Brain microvascular endothelial cell (primary cell): ENCODE measurements at places on chromosomes 1 and 21.

DNA sequence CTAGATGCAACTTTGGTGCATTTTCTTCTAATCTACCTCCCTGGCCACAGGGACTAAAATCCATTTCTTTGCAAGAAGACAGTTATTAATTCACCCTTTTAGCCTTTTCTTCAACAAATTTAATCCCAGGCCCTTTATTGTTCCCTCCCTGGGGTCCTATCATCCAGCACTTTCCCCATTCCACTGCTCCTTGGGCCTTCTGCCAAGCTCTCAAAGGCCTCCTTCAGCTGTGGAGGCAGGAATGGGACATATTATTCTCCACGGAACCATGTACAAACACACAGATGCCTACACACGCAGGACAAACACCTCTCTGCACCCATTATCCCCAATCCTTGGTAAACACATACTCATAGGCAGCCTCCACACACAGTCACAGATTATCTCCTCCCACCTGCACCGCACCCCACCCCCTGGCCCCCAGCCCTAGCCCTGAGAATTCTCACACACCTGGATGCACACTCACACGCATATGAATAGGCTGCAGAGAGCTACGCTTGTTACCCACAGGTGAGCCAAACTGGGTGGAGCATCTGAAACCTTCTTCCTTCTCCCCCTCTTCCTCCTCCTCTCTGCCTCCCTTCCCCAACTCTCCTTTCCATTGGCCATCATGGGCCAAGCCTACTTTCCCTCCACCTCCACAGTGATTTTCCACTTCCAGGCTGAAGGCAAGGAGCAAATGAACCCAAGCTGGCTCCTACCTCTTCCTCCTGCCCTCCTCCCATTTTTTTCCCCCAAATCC is 11.7 kb downstream of the TAGLN2 start:
- no peak for DNase-seq

GRCh38 chr1:12124693-12125421 is 41.9 kb upstream of the TNFRSF1B start:
- DNase-seq = peak; percentile 57

DNA sequence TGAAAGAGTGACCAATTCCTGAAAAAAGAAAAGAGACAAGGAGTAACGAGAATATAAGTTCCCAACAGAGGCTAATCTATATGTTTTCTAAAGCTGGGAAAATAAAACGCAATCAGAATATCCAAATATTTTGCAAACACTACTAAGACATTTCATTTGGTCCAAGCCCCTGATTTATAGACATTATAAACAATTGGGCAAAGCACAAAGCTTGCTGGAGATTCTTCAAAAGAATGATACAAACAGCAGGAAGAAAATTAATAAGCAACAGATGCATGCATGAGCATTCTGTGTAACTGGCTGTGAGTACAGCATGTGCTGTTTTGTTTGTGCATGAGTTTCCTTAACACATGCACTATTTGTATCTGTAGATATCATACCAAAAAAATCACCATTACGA is 552.9 kb downstream of the LTN1 start:
- DNase-seq = no peak

- DNase-seq = no peak
These were observed 621.9 kb downstream of the NPHP4 start for GRCh38 chr1:5370311-5370710.

DNA sequence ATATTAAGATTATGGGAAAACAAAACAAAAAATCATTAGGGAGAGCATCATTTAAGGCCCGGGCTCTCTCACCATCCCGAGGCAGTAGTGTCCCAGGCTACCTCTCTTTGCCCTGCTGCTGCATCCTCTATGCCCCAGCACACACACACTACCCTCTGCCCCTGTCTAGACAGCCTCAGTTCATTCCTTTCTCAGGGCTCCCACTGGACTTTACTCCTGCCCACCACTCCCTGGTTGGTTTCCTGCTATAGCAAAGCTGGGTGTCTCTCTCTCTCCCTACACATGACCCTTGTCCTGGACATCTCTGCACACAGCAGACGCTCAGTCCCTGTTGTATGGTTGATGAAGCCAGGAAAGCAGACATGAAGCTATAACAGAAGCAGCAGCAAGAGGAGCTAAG is 30.7 kb downstream of the GNG12 start:
- no peak for DNase-seq

DNA sequence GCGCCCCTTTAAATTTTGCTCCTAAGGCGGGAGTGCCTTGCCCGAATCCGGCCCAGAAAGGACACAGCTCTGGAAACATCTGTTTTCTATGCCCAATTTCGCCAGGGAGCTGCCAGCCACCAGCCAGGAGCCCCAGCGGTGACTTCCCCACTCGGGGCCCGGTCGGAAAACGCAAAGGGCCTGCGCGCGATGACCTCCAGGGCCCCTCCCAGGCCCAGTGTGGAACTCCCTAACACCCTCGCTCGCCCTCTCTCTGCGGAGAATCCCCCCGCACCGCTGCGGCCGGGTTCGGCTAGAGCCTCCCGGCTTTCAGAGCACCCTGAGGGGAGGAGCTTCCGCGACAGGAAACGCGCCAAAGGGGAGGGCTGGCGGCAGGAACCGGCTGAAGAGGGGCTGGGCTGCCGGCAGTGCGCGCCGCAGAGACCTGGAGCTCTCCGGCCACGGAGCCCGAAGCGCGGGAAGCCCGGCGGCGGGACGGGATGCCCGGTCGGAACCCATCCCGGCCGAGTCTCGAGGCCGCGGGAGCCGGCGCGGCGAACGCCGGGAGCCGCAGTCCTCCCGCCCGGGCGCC is 505 bp downstream of the CLSPN start:
- peak; percentile 77 for DNase-seq

- DNase-seq = no peak
These were observed 119.5 kb downstream of the XCL2 start for GRCh38 chr1:168424281-168424680.

GRCh38 chr1:107442551-107442950 is 301.7 kb downstream of the NTNG1 start:
- no peak for DNase-seq

GRCh38 chr1:37035796-37036666 is 1.7 kb upstream of the GRIK3 start:
- no peak for DNase-seq

- no peak for DNase-seq
These were observed 1232.1 kb downstream of the MRPL39 start for GRCh38 chr21:24375201-24375600.

DNA sequence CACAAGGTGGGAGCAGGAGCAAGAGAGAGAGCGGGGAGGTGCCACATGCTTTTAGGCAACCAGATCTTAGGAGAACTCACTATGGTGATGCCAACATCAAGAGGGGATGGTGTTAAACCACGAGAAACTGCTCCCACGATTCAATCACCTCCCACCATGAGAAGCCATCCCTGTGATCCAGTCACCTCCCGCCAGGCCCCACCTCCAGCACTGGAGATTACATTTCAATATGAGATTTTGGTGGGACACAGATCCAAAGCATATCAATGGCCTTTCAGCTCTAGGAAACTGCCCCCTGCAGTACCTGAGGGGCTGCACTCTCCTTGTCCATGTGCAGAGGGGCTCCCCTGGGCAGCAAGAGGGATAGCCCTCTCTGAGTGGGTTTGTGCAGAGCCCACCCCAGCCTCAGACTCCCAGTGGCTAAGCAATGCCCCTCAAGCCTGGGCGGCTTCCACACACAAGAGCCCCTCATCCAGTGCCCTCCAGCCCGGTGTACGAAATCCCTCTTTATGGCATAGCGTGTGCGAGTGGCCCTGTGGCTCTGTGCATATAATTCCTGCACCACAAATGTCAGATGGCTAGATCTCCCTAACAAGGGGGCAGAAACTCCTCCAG is 15.5 kb upstream of the PRDM16 start:
- no peak for DNase-seq

DNA sequence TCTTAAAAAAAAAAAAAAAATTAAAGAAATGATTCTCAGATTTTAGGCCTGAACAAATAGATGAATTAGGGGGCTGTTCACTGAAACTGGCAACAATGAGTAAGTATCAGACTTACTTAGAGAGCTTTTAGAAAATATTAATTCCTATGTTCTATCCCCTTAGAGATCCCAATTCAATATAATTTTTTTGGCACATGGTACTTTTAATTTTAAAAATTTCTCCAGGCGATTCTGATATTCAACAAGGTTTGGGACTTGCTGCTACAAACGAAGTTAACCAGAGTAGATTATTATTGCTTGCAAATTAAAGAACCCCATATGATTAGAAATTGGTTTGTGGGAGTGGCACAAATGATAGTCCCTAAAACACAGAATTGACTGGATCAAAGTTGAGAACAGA is 11.4 kb downstream of the SCMH1 start:
- no peak for DNase-seq

DNA sequence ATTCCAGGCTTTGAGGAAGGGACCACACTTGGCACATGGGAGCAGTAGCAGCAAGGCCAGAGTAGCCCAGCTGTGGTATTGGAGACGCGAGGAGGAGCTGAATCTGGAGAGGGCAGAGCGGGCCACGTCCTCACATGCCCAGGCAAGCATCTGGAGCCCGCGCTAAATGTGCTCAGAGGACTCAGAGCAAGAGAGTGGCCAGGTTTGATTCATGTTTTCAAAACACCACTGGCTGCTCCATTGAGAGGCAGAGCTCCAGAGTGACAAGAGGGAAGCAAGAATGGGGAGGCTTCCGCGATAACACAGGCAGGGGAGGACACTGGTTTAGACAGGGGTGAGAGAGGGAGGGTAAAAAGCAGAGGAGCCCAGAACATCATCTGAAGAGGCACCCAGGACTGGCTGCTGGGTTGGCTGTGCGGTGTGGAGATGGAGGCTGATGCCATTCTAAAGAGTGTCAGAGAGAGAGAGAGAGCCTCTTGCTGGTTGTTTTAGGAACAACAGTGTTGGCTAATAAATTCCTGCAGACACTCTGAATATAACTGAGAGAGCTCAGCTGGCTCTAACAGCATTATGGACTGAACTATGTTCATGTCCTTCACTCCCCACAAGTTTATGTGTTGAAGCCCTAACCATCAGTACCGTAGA is 32.3 kb downstream of the RCAN1 start:
- peak; percentile 47 for DNase-seq

GRCh38 chr1:12244585-12244984 is 14.8 kb downstream of the VPS13D start:
- no peak for DNase-seq

DNA sequence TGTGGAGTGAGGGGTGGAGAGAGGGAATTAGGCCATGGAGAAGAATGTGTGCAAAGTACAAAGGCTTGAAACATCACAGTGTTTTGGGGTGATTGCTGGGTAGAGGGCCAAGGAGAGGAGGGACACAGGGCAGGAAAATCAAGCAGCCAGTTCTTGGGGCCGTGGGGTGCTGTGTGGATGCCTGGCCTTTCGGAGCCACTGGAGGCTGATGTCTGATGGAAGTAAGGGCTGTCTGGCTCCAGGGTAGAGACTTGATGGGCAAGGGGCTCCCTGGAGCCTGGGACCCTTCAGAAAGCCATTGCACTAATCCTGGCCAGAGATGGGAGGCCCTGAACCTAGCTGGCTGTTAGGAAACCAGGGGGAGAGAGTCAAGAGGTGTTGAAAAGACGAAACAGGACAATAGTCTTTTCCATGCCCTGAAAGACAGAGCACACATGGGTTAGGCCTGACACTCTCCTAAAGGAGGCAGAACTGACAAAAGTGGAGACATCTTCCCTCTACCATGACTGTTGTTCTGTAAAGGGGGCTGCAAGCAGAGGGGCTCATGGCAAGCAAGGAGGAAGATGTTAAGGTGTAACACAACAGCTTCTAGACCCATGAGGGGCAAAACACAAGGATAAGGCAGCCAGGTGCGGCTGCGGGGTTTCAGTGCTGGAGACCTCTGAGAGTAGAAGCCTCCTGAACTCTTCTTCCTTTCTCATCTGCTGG is 21.0 kb downstream of the ATF3 start:
- no peak for DNase-seq

DNA sequence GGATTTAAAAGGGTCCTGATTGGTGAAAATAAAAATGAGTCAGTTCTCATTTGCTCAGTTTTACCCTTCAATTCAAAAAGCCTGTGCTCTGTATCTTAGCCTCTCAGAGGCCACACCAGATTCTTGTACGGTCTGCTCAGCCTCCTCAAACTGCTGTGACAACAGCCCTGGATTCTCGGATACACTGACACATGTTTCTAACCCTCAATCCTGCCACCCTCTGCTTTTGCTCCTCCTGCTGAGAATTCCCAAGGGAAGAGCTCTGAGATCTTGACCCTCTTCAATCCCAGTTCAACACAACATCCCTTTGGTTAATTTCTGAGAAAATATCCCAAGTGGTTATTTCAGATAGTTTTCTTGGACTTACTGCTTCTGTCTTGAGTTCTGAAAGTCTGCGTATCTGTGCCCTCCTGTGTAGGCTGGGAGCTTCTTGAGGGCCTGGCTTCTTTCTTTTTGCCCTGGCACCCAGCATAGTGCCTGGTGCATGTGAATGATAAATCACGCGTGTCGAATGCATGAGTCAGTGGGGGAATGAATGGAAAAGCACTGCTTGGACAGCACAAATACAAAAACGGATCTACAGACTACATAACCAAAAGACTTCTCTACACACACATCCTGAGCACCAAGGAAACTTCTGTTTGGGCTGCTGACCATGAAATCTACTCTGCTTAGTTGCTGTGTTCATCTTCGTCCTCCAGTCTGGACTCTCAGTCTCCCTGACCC is 24.5 kb downstream of the IRF2BP2 start:
- peak; percentile 61 for DNase-seq
